ENCODE measurements at places on chromosomes 1 and 21. TPM values are rescaled to one million over a fixed set of nuclear protein-coding genes. Genes with fewer than 3 reads are reported as not detected.

Gene FMO3
- total RNA-seq = 1.5 TPM

Gene OR2T29
- not detected for total RNA-seq

Gene SUSD4
- 1.7 TPM for total RNA-seq

DNA sequence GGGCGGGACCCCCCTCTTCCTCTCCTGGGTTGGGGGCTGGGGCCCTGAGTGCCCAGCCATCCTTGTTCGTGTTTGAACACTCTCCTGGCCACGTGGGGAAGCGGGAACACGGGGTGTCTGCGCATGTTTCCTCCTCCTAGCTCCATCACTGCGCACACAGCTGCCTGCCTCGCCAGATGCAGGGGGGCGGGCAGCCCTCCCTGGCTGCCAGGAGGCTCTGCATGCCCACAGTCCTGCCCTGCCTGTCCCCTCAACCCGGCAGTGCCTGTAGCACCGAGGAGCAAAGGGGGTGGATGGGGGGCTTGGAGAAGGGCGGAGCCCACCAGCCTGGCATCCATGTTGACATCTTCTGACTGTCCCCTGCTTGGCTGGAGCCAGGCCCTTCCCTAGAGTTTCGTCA lies 1.8 kb upstream of the SLC25A34 start:
- H3K36me3 ChIP-seq = peaks cover 4% of the 10 kb centered on the region
- no peak overlapping the region for H3K27ac ChIP-seq
- H3K4me1 ChIP-seq = peaks cover 24% of the 10 kb centered on the region
- H3K4me3 ChIP-seq = no peak overlapping the region

DNA sequence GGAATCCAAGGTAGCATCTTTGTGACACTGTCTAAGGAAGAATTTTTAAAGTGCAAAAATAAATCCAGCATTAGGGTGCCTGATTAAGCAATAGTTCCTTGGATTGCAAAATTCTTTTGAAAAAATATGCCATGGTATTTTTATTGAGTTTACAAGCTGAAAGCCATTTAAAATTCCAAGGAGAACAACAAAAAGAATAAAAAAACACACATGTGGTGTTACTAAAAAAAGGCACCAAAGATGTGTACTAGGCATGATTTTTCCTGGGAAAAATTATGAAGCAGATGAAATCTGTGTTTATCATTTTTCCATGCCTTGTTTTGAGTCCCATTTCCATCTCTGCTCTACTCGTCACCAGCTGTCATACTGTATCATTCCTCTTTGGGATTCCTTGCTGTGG lies 157.0 kb upstream of the ZNHIT6 start:
- no peak overlapping the region for H3K4me3 ChIP-seq
- no peak overlapping the region for H3K27ac ChIP-seq

Measured in heart right ventricle (tissue), 16 donors.